ENCODE measurements at places on chromosomes 5 and 9.

DNA sequence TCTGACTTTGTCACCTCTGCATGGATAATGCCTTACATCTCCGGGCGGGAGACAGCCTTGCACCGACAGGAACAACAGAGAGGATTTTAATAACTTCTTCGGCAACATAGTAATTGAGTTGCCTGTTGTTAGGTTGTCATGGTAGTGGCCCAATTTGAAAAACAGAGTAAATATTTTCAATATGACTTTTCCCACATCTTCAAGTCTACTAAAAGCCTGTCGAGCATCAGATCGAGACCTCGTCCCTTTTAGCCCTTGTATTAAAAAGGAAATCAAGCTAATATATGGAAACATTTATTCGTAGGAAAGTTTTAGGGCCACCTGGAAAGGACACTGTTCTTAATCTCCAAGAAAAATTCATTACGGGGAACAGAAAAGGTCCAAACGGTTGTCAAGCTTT lies 70.8 kb upstream of the FCN2 start:
- DNase-seq: no peak

- no peak for DNase-seq
Observed at GRCh38 chr9:128459011-128459410, 3.2 kb downstream of the ODF2 start.

- DNase-seq: no peak
Observed at GRCh38 chr9:134231330-134231745, 67.0 kb upstream of the RNU6ATAC start.

GRCh38 chr5:14062178-14062577 lies 81.0 kb upstream of the TRIO start:
- DNase-seq: no peak

DNA sequence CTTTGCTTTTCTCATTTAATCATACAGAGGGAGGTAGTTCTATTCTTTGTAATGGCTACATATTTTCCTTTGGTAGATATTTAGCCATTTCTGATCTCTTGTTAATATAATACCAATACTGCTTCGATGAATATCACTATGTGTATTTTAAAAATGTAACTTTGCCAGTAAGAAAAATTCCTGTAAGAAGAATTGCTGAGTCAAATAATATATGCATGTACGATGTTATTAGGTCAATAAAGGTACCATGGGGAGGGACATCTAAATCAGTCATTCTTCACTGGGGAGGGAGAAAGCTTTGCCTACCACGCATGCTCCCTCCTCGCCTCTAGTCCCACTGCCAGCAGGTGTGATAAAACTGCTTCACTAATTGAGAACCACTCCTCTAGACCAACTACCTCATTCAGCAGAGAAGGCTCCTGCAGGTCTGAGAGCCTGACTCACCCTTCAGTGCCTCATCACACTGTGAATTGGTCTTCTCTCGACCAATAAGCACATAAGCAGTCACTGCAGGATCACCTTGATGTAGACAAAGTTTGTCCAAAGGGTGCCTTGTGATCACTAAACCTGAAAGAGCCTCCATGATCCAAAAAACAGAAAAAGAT lies 56.1 kb upstream of the TBCA start:
- DNase-seq: no peak

DNA sequence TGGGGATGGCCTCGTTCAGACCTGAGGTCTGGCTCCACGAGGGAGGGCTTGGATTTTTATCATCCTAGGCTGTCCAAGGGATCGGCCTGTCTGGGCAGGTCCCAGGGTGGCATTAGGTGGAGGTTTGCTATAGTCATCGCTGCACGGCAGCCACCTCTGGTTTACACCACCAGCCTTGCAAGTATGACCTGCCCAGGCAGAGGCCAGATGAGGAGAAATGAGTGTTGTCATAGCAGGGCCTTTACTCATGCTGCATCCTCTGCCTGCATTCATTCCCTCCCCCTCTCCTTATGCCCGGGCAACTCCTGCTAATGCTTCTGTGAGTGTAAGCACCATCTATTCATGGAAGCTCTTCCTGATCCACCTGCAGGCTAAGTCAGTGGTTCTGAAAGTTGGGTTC lies 15.3 kb upstream of the NDST1 start:
- DNase-seq: no peak

DNA sequence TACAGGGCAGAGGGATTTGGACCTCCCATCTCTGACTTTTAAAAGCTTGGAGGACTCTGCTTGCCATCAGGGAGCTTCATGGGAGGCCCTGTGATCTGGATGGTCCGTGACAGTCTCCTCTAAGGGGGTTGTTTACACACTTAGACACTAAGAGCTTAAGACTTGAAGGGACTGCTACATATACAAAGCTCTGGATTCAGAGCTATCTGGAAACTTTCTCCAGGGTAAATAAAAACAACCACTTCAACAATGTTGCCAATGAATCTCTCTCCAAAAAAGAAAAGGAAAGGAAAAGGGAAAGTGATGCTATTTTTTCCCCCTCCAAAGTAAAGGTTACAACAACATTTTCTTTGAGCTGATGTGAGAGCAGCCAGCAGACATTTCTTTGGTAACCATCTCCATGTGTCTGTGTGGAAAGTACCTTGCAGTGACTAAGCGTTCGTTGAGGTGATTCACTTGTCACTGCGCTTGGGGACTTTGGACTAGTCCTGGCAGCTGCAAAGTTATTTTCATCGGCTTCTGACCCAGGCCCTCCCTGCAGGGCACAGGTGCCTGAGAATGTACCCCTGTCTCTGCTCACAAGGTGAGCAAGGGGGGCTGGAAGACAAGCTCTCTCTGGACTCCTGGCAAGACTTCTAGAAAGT lies 262.1 kb upstream of the KLF4 start:
- no peak for DNase-seq

- DNase-seq: no peak
Observed at GRCh38 chr9:131747352-131747751, 7.5 kb upstream of the RAPGEF1 start.

- peak; percentile 54 for DNase-seq
Observed at GRCh38 chr9:134170532-134171315, 6.4 kb upstream of the RNU6ATAC start.
